Tibial nerve (tissue), 4 donors: ENCODE measurements at places on chromosomes 4 and X. TPM values are rescaled to one million over a fixed set of nuclear protein-coding genes. Genes with fewer than 3 reads are reported as not detected.
A peak's percentile ranks its signal among the peaks of the same experiment; 100 is the strongest.

- no peak for DNase-seq
- no peaks in the 10 kb centered on the region for H3K4me1 ChIP-seq
- H3K27ac ChIP-seq: no peak overlapping the region
- no peaks in the 10 kb centered on the region for H3K36me3 ChIP-seq
- H3K4me3 ChIP-seq: no peak overlapping the region
- H3K27me3 ChIP-seq: no peaks in the 10 kb centered on the region
Measured at GRCh38 chrX:115531818-115532403, 29.1 kb upstream of the PLS3 start.

Gene ADGRG2
- 14.4 TPM for total RNA-seq

- DNase-seq: no peak
- no peak overlapping the region for H3K4me3 ChIP-seq
- H3K27ac ChIP-seq: no peak overlapping the region
- no peaks in the 10 kb centered on the region for H3K4me1 ChIP-seq
Measured at GRCh38 chr4:91990726-91991125, 313.0 kb upstream of the GRID2 start.

Gene GBA3
- not detected for total RNA-seq

DNA sequence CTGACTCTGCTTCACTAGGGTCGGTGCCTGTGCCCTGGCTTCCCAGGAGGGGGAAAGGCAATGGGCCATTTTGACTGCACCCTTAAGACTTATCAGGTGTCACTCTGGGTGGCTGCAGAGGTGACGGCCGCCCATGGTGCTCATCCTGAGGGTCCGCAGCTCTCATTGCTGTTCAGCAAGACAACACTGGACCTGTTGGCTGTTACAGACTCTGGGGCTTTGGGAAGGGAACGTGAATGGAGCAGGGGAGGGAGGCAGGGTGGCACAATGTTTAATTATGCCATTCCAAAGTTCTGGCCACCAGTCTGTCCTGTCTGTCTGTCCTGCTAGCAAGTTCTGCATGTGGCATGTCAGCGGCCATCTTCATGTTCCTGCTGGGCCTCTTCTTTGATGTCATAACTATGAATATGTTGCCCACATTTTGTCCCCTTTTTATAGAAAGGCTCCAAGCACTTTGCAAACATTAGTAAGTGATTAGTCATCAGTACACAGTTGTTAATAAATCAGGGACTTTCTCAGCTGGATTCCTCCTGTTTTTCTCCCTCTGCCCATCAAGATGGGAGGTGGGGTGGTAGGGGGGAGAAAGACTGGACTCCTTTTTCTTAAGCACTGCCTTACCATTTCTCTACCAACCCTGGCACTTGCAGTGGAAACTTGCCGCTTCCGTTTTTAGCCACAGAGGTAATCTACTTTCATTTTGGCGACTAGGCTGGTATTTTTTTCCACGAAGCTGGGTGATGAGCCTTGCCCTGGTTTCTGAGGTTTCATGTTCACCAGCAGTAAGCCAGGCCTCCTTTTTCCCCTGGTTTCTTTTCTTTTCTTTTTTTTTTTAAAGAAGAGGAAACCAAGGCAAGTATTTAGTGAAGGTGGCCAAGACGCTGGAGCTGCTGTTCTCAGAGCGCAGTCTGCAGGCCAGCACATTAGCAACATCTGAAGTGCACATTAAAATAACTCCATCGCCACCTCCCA is 88.6 kb upstream of the TRIM2 start:
- no peaks in the 10 kb centered on the region for H3K27me3 ChIP-seq
- H3K27ac ChIP-seq: peak overlapping the region; percentile 36
- DNase-seq: no peak
- no peaks in the 10 kb centered on the region for H3K36me3 ChIP-seq
- H3K4me1 ChIP-seq: no peaks in the 10 kb centered on the region

DNA sequence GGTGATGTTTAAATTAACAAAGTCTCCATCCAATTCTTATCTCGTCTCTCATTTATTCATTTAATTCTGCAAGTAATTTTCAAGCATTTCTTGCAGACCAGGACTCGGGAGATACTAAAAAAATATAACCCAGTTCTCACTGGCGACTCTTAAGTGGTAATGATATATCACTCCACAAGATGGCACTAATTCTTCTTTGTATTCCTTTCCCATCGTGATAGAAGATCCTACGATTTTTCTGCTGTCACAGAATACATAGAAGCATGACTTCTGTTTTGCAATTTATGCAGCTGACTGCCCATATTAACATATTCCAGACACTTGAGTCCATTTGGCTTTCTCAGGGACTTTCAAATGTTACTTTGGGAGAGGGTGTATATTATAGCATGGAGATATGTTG is 64.0 kb upstream of the FGF13 start:
- no peaks in the 10 kb centered on the region for H3K4me1 ChIP-seq
- DNase-seq: no peak
- H3K27me3 ChIP-seq: no peaks in the 10 kb centered on the region
- no peak overlapping the region for H3K4me3 ChIP-seq

DNA sequence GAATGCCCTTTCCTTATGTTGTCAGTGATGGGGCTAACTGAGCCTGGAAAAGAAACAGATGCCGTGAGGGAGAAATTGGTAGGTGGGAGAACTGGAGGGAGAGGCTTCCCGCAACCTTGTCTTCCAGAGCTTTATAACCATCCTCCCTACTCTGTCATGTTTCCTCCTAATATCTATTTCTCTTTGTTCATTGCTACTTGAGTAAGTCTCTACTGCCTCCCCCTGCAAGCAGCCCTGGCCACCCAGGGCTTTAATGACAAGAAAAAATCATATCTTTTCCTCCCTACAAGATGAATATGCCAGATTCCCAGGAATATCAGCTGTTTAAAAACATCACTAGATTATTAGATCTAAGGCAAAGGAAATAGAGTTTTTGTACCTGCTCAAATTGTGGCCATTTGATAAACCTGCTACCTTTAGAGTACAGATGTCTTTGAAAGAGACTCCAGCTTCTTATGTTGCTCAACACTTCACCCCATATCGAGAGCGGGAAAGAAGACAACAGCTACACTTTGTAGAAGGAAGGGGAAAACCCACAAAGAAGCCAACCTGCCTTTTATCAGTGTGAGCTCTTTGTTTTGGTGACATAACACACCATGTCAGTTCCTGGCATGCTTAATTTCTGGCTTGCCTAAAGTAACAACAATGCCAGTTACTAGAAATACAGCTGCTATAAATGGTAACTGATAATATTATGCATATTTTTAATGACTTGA is 186.6 kb upstream of the LEF1 start:
- H3K27me3 ChIP-seq: no peaks in the 10 kb centered on the region
- DNase-seq: no peak
- H3K36me3 ChIP-seq: no peaks in the 10 kb centered on the region
- H3K4me3 ChIP-seq: no peak overlapping the region

Gene SEPTIN11
- 205 TPM for total RNA-seq

GRCh38 chr4:11765849-11766453 is 337.3 kb upstream of the HS3ST1 start:
- no peak overlapping the region for H3K27ac ChIP-seq
- H3K4me1 ChIP-seq: no peaks in the 10 kb centered on the region
- no peaks in the 10 kb centered on the region for H3K36me3 ChIP-seq
- no peak overlapping the region for H3K4me3 ChIP-seq
- H3K27me3 ChIP-seq: no peaks in the 10 kb centered on the region

Gene SYN1
- total RNA-seq: 1.2 TPM

Gene MAGEH1
- 41.4 TPM for total RNA-seq

DNA sequence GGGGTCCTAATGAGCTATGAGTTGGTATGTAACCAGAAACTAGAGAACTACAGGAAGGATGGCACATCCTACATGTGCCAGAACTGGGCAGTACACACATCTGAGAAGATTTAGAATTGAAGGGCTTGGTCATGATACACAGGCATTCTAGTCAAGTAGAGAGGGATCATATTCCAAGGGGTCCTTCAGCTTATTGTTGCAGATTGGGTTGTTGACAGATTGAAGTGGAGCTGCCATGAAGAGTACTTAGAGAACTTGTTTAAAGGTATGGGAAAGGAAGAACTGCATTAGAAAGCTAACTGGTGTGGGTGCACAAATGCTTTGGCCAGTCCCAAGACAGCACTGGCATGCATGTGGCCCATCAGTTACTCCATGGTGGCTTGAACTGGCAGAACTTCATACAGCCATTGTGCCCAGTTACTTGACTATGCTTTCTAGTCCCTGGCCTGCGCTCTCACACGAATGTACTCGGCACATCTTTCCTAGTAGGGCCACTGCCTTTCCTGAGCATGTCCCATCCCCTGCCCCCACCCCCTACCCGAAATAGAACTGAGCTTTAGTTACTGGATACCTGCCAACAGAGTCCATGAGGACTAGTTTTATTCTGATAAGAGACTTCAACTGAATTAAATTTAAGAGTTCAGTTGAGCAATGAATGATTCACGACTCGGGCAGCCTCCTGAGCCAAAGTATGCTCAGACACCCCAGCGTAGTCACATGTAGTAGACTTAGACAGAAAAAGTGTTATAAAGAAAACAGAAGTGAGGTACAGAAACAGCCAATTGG is 64.0 kb downstream of the CCNG2 start:
- H3K4me1 ChIP-seq: no peaks in the 10 kb centered on the region
- H3K27ac ChIP-seq: no peak overlapping the region
- H3K36me3 ChIP-seq: no peaks in the 10 kb centered on the region
- H3K27me3 ChIP-seq: no peaks in the 10 kb centered on the region

DNA sequence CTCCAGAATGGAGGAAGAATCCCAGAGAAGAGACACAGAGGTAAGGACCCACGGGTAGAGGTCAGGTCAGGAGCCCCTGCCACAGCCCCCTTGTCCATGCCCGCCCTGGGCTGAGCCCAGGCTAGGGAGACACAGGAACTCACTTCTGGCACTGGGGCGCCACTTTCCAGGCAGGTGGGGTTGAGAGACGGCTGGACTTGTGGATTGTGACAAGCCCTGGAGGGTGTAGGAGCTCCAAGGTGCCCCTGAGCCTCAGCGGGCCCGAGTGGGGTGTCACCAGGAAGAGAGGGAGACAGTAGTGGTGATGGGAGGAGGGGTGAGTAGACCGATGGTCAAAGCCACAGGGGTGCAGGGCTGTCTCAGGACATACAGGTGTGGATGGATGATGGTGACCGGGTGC is 58.9 kb downstream of the WFS1 start:
- H3K4me1 ChIP-seq: no peaks in the 10 kb centered on the region
- H3K4me3 ChIP-seq: no peak overlapping the region

Gene PDZD4
- total RNA-seq: 20.2 TPM

GRCh38 chr4:7021930-7022664 is 21.1 kb upstream of the TADA2B start:
- no peak overlapping the region for H3K27ac ChIP-seq
- peaks cover 95% of the 10 kb centered on the region for H3K36me3 ChIP-seq
- no peaks in the 10 kb centered on the region for H3K27me3 ChIP-seq
- no peak for DNase-seq
- H3K4me3 ChIP-seq: no peak overlapping the region
- no peaks in the 10 kb centered on the region for H3K4me1 ChIP-seq

Gene STOX2
- 20.1 TPM for total RNA-seq

DNA sequence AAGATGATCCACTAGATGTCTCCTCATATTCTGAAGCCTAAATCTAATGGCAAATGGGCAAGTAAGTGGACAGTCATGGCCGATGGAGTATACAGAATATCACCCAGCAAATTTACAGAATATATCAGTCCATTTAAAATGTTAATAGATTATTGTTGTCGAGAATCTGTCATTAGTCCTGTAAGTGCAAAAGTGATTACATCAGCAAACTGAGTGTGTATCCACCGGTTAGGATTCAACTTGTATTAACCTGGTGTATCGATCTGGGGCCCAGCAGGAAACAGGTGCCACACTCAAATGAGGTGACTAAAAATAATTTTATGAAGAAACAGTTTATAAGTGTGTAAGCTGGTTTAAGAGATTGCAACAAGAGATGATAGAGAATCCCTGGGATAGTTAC is 367.9 kb upstream of the FAM47C start:
- DNase-seq: no peak
- no peaks in the 10 kb centered on the region for H3K36me3 ChIP-seq

DNA sequence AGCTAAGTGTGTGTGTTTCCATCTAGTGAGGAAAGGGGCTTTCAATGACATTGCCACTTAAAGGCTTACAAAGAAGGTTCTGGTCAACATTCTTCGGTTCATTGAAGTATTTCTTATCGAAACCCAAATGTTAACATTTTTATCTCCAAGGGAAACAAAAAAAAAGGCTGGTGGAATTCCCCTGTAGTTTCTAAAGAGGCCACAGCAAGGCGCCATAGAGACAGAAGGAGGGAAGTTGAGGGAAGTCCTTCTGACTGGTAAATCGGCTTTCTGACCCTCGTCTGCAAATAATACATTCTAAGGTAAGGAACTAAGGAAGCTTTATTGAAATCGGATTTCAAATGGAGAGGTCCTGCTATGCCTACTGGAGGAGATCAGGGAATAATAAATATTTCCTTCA is 1.7 kb upstream of the ZFP42 start:
- peaks cover 8% of the 10 kb centered on the region for H3K27me3 ChIP-seq
- no peak for DNase-seq
- no peaks in the 10 kb centered on the region for H3K36me3 ChIP-seq
- H3K27ac ChIP-seq: no peak overlapping the region

GRCh38 chr4:106409901-106410889 is 41.6 kb upstream of the GIMD1 start:
- no peaks in the 10 kb centered on the region for H3K36me3 ChIP-seq
- DNase-seq: no peak

GRCh38 chr4:114034189-114034588 is 54.7 kb upstream of the ARSJ start:
- no peaks in the 10 kb centered on the region for H3K4me1 ChIP-seq
- no peak for DNase-seq
- H3K36me3 ChIP-seq: no peaks in the 10 kb centered on the region
- no peak overlapping the region for H3K4me3 ChIP-seq
- no peak overlapping the region for H3K27ac ChIP-seq

- DNase-seq: no peak
- H3K4me1 ChIP-seq: no peaks in the 10 kb centered on the region
- H3K36me3 ChIP-seq: no peaks in the 10 kb centered on the region
- no peak overlapping the region for H3K27ac ChIP-seq
- no peak overlapping the region for H3K4me3 ChIP-seq
- no peaks in the 10 kb centered on the region for H3K27me3 ChIP-seq
Measured at GRCh38 chr4:41957634-41958033, 22.4 kb downstream of the TMEM33 start.

DNA sequence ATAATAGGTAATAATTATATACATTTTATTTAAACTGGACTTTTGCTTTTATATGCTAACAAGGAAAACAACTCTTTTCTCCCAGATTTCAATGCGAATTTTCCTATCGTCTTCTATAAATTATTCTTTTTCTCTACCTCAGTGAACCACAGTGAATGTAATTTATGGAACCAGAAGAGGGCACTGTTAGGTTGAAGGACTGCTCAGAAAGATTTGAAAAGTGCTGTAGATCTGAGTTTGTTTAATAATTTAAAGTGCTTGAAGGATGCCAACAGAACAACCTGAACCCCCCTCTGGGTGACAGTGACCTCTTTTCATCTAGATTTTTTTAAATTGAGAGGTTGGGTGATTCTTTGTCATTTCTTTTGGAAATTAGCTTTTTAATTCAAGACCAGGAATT is 54.9 kb downstream of the PHOX2B start:
- H3K27ac ChIP-seq: no peak overlapping the region
- no peaks in the 10 kb centered on the region for H3K4me1 ChIP-seq
- H3K36me3 ChIP-seq: peaks cover 25% of the 10 kb centered on the region

- no peak overlapping the region for H3K27ac ChIP-seq
- H3K4me3 ChIP-seq: no peak overlapping the region
- no peak for DNase-seq
- no peaks in the 10 kb centered on the region for H3K27me3 ChIP-seq
- no peaks in the 10 kb centered on the region for H3K36me3 ChIP-seq
Measured at GRCh38 chr4:132593717-132594400, 555.2 kb upstream of the PCDH10 start.

Gene FABP2
- not detected for total RNA-seq

GRCh38 chr4:31083456-31083855 is 363.3 kb downstream of the PCDH7 start:
- no peaks in the 10 kb centered on the region for H3K4me1 ChIP-seq
- H3K36me3 ChIP-seq: no peaks in the 10 kb centered on the region
- H3K4me3 ChIP-seq: no peak overlapping the region
- H3K27ac ChIP-seq: no peak overlapping the region
